Stimulated activated CD8-positive, alpha-beta memory T cell treated with anti-CD3 and anti-CD28 coated beads, Interleukin-15, amount 100 ng/mL, for 1 hour (primary cell): ENCODE measurements at places on chromosomes 11 and 22.

GRCh38 chr11:1854132-1854948, 1.5 kb downstream of the LSP1 start:
- DNase-seq, result no peak

GRCh38 chr22:49800408-49801238, 27.1 kb downstream of the BRD1 start:
- DNase-seq, result no peak

- DNase-seq, result no peak
Observed at GRCh38 chr22:19886605-19887255, 32.1 kb upstream of the GNB1L start.

DNA sequence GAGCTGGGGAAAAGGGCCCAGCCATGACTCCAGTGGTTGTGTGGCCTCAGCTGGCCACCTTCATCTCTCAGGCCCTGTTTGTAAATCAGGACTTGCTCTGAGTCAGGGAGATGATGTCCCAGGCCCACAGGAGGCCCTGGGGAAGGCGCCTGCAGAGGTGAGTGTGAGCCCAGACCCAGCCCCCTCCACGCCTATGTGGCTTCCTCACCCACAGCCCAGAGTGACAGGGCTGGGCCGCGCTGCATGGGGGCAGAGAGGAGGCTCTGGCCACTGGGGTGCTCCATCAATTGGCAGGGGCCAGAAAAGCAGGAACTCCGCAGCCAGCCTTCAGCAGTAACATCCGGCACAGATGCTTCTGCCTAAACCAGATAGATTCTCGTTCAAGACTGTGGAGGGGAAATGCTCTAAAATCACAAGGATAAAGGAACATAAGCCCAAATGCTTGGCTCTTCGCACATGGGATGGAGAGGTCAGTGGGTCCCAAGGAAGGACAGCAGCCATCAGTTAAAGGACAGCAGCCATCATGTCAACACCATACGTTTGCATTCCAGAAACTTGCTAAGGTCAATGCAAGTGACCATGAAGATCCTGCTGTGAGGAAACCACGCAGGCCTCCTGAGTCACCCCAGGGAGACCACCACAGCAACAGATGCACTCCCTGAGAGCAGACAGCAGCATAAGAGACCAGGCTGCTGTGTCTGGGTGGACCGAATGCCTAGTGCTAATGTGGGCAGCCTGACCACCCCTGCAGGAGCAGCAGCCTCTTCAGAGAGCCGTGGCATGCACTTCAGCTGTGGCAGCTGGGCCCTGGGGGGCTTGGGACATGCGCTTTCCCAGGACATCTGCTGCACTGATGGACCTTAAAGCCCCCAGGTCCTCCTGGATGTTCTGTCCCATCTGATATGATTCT, 28.3 kb downstream of the OSBPL5 start:
- no peak for DNase-seq

DNA sequence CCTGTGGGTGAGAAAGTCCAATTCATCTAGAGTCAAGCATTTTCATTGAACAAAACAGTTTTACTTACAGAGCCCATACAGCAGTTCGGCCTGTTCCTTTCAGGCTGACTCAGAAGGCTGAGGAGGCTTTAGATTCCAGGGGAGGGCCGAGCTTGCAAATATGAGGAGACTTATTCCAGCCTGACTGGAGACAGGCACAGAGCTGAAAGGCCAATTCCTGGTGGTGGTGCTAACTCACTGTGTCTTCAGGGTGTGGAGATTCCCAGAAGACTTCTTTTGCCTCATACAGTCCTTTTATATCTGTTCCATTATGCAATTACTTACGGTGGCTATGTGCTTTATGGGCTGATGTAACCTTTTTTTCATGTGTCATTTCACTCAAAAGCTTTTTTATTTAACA, at the start of gene OR51E2:
TSS of gene OR51E2 (minus strand) at position 269 of the 400 bp plus-strand sequence. CDS start 15,142 bp downstream, outside the sequence.
- no peak for DNase-seq

DNA sequence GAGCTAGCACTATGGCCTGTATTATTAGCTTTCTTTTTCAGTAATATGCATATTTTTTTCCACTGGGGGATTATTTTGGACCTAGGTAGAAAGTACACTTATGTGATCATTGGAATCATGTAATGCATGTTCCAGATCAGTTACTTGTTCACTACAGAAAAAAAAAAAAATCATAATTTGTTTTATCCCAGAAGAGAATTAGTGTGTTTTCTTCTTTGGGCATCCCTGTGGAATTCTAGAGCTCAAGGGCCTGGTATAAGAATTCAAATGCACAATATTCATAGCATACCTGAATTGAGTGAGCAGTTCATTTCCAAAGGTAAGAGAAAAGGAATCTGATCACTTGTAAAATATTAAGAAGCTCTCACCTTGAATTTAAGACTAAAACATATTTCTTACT, at the start of gene OR5T1:
TSS of gene OR5T1 (plus strand) at position 301 of the 400 bp plus-strand sequence. CDS start 1,485 bp downstream, outside the sequence.
- no peak for DNase-seq

DNA sequence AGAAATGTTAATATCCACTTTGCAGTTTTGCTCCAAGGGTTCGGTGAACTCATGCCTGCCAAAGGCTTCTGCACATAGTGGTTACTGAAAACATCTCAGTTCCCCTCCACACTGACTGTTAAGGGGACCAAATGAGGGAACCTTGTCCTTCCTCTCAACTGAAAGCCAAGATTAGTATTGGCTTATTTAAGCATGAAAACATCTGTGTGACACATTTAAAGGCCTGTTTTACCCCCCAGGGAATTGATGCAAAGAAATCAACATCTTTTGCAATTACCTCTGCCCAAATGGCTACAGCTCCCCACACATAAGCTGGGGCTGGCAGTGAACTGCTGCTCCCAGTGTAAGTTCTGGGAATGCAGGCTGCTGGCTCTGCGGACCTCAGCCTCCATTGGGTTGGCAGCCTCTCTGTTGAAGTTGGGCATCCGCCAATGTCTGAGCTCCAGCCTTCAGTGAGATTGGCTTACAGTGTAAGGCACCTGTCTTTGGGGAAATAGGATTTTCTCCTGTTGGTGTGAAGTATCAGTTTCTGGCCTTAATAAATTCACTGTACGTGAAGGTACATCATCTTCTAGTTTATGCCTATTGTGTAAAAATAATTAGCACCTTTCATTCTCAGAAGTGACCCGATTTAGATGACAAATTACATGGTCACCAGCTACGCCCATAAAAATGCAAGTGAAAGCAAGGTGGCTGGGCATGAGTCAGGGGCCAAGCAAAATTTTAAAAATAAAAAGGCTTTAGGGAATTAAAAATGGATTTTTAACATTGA, 213.4 kb upstream of the SYN3 start:
- DNase-seq, result no peak

GRCh38 chr22:26463688-26464087, 19.9 kb downstream of the HPS4 start:
- no peak for DNase-seq

GRCh38 chr11:18731949-18732821, 6.2 kb upstream of the IGSF22 start:
- DNase-seq, result peak; percentile 67

GRCh38 chr11:30392221-30392784, 69.4 kb downstream of the ARL14EP start:
- DNase-seq, result no peak

GRCh38 chr11:73167363-73167954, 25.3 kb upstream of the FCHSD2 start:
- DNase-seq, result no peak

GRCh38 chr11:79697905-79698304, 257.1 kb upstream of the TENM4 start:
- no peak for DNase-seq

GRCh38 chr11:80727315-80727714, 1286.5 kb upstream of the TENM4 start:
- no peak for DNase-seq

GRCh38 chr22:18136563-18137320, 13.2 kb upstream of the USP18 start:
- DNase-seq, result no peak

GRCh38 chr11:120304526-120304925, 20.6 kb upstream of the TLCD5 start:
- DNase-seq, result no peak

DNA sequence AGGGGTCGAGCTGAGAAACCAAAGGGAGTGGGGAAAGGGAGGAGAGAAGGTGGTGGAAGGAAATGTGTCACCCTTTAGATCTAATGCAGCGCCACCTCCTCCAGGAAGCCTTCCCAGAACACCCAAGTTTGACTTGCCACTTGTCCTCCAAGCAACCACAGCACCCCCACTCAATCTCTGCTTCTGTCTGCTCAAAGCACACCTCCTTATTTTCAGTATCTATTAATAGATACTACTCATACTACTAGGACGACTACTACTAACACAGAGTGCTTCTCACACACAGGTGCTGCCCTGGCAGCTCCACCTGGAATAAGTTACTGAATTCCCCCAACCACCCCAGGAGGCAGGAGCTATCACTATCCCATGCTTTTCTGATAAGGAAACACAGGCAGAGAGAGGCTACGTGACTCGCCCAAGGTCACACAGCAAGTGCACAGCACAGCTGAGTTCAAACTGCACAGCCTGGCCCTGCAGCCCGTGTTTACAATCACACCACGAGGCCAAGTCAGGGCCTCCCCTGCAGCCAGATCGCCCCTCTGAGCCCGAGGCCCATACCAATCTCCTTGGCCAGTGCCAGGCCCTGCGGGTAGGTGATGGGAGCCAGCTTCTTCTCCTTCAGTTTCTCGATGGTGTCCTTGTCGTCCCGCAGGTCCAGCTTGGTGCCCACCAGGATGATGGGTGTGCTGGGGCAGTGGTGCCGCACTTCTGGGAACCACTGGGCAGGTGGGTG, 13.2 kb downstream of the RAC2 start:
- no peak for DNase-seq

- DNase-seq, result no peak
Observed at GRCh38 chr22:22945195-22945594, 57.6 kb downstream of the IGLL5 start.

DNA sequence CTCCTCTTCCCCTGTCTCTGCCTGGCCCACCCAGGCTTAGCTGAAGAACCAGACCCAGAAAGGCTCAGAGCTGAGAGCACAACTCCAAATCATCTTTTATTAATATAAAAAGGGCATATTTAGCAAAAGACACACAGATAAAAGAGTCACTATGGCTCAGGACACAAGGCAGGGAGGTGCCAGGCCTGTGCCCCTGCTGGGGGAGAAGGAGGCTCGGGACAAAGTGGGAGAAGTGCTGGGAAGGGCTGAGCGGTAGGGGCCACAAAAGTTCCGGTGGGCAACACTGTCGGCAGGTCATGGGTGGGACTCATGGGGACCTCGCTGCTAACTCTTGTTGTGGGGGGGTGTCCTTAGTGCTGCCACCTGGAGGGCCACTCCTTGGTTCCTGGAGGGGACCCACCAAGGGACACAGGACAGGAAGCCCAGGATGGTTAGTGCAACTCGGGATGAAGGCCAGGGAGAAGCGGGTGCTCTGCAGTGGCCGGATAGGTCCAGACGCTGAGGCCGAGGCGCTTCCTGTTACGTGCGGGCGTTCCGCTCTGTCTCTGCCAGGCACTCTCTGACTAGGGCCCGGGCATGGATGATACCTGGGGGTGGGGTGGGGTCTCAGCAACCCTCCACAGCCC, 1.4 kb upstream of the PITPNM1 start:
- DNase-seq, result no peak

DNA sequence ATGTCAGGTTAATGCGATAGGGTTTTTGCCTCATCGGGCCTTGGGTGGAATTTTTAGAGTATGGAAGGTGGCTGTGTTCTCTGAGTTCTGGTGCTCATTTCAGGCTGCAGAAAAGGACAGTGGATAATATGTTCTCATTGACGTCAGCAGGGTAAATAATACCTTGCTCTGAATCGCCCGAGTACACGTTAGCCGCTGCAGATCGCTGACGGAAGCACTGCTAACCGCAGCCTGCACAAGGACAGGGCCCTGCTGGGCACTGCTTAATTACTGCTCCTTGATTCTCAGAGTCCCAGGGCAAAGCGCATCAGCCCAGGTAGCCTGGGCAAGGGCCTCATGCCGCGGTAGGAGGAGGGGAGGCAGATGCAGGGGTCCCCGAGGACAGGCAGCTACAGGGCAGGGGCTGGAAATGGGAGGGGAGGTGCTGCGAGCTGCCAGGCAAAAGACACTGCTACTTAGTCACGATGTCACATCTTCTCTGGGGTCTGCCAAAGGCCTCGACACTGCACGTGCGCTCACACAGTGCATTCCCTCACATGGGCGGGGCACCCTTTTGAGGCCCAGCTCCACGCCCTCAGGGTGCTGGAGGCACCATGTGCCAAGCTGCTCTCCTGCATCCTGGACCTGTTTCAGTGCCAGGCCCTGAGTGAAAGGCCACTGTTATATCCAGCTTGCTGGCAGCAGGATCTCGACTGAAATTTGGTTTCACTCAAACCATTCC, 35.2 kb downstream of the PPP2R1B start:
- no peak for DNase-seq

GRCh38 chr11:78469896-78470295, 52.3 kb upstream of the GAB2 start:
- DNase-seq, result no peak

- no peak for DNase-seq
Observed at GRCh38 chr11:35016916-35017315, 100.5 kb downstream of the PDHX start.

DNA sequence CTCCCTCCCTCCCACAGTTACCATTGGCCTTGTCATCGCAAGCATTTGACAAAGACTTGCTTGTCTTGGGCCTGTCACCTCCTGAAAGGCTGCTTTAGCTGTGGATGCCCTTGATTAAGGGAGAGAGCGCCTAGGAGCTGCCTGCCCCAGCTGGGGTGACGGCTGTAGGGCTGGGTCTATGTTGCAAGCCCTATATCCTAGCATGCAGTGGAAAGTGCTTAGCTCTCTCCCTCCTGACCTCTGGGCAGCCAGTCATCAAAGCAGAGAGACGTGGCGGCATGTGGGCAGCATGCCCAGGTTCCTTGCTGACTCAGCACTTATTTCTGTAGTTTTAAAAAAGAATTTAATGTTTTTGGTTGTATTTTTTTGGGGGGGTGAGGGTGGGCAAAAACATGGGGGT, 75.9 kb downstream of the BARX2 start:
- DNase-seq, result no peak

DNA sequence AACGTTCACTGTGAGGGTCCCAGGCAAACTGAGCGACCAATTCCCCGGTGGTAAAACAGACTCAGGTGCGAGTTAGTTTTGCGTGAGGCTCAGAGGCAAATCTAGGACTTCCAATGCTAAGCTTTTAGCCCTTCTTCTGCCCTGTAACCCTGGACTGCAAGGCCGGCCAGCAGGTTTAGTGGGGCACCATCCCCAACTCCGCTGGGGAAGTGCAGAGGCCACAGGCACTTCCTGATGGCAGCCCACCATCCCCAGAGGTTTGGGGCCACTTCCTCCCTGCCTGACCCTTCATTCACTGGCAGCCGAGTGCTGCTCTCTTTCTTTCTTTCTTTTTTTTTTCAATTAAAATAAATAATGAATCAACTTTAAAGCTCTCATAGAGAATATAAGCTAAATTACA, 124.6 kb upstream of the B3GAT1 start:
- no peak for DNase-seq
